ENCODE measurements at places on chromosomes 6 and 20. TPM values are rescaled to one million over a fixed set of nuclear protein-coding genes. Genes with fewer than 3 reads are reported as not detected.

DPPA5 gene
- total RNA-seq = not detected

ERVFRD-1 gene
- total RNA-seq = not detected

PTK6 gene
- 0.74 TPM for total RNA-seq

DDO gene
- total RNA-seq = not detected

KCNQ2 gene
- 0.12 TPM for total RNA-seq

HLA-DMB gene
- 8.5 TPM for total RNA-seq

PI16 gene
- total RNA-seq = 15.1 TPM

SLC22A2 gene
- total RNA-seq = not detected

Measured in activated CD4-positive, alpha-beta T cell treated with anti-CD3 and anti-CD28 coated beads, Interleukin-2, amount 10 ng/mL, durations not matched to agents 7 days and 5 days (primary cell).